SK-N-SH (cell line): ENCODE measurements at places on chromosomes 5 and 9.

DNA sequence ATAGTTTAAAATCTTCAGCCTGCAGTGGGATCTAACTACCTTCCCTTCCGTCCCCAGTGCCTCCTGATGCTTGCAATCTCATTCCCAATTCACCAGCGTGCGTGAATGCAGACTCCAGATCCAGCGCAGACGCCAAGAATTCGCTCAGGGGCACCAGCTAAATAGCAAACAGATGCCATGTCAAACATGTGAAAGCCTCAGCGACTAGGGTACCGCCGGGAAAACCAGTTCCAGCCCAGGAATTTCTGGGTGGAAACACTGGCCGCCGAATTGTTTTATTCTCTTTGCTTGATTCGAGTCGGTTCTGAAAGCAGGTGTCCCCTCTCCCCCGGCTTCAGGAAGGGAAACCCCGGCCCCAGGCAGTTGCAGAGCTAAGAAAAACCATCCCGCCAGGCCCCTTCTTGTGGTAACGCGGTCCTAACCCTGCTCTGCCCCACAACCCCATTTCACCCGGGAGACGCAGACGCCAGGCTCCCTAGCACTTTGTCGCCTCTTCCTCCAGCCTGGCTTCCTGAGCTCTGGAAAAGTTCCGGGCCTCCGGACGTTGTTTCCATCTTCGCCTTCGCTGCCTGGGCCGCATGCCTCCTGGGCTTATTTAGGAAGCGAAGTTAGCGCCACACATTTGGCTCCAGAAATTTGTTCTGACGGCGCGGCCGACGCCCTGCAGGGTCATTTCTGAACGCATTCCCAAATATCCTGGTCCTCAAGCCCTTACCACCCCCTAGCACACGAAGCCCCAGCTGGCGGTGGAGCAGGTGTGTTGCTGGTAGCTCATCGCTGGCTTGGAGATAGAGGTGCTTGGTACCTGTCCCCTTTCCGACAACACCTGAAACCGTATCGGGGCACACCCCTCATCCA is 665 bp upstream of the LVRN start:
- DNase-seq = peak; percentile 81

GRCh38 chr5:151295791-151296477 is 7.6 kb downstream of the SLC36A3 start:
- DNase-seq = no peak

DNA sequence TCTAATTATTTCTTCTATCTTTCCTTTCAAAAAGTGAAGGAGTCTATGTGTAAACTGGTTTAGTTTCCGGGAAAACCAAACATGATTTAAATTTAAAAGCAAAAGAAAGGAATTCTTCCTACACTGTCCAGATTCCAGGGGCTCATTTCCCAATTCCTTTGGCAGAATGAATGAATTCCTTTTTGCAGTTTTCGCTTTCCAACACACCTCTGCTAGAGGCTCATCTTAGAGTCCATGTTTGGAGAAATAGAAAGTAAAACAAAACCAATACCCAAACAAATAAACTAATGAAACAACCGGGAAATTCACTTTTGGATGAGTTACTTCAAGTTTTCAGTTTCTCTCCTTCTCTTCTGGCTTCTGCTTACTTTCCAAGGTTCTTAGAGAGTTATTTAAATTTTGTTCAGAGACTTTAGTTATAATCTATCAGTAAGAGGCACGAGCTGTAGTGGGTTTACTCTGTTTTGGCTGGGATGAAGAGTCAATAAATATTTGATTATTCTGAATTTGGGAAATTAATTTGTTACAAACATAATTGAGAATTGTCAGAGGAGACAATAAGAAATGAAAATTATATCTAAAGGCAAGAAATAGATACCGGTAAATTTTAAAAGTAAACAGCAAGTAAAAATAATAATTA is 365.0 kb upstream of the CDH9 start:
- DNase-seq = no peak

DNA sequence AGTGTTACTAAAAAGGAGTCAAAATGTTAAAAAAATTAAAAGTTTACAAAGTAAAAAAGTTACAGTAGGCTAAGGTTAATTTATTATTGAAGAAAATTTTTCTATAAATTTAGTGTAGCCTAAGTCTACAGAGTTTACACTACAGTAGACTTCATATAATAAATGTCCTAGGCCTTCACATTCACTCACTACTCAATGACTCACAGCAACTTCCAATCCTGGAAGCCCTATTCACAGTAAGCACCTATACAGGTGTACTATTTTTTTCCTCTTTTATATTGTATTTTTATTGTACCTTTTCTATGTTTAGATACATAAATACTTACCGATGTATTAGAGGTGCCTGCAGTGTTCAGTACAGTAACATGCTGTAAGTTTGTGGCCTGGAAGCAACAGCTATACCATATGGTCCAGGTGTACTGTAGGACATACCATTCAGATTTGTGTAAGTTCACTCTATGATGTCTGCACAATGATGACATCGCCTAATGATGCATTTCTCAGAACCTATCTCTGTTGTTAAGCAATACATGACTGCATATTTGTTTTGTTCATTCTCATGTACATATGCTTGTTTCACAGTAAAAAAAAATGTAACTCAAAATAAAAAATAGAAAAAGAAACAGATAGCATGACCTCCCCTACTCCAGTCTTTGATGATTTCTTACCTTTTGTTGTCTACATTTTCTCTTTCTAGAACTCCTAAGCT is 64.7 kb downstream of the NR3C1 start:
- no peak for DNase-seq

DNA sequence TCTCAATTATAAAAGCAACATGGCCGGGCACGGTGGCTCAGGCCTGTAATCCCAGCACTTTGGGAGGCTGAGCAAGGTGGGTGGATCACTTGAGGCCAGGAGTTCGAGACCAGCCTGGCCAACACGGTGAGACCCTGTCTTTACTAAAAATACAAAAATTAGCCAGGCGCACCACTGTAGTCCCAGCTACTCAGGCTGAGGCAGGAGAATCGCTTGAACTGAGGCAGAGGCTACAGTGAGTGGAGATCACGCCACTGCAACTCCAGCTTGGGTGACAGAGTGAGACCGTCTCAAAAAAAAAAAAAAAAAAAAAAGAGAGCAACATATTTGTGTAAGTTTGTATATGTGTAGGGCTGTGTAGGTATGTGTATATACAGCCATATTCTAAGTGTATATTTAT is 7.5 kb downstream of the RPS6 start:
- DNase-seq = no peak

DNA sequence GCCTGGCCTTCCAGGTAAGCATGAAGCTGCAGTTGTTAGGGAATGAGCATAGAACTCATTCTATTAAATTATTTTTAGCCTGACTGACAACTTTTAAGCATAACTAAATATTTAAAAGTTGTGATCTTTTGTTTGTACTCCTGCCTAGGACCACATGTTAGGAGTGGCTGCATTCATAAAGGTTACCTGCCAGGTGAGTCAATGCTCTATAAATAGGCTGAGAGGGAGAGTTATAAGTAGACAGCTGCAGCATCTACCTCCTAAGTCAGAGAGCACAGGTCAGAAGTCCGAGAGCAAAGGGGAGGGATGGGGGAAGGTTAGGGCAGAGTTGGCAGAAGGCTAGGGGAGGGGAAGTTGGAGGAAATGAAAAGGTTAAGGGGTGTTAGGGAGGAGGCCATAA is 292.4 kb upstream of the TLE4 start:
- DNase-seq = no peak

DNA sequence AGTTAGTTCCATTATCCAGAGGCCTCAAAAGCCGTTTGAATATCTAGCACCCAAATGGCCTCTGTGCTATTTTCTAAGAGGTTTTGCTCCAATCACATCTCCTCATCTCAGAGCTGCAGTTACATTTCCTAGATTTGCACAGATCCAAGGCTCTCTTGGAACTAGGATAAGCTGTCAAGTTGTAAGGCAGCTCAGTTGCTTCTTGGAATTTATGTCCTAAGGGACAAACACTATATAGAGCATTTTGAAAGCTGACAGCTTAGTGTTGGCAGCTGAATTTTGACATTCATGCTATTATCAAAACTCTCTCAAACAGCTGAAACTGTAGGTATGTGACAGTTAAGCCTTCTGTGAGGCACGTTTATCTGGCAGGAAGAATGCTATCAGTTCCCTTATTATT is 97.0 kb downstream of the MACIR start:
- no peak for DNase-seq

DNA sequence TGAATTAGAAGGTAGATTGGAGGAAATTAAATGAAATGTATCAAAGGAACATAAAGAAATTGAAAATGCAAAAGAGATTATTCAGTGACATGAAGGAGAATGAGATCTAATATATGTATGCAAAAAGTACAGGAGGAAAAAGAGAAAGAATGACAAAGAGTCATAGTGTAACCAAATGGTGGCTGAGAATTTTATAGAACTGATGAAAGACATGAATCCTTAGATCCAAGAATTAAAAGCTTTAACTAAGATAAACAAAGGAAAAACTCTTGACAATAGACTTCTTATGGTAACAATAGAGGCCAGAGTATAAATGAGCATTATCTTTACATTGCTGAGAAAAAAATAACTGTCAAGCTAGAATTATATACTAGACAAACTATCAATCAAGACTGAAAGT is 505.4 kb upstream of the CD180 start:
- DNase-seq = no peak
